ENCODE measurements at places on chromosomes 1 and 21. TPM values are rescaled to one million over a fixed set of nuclear protein-coding genes. Genes with fewer than 3 reads are reported as not detected.

The GBP5 gene
- 0.03 TPM for total RNA-seq

GRCh38 chr1:30345491-30346130 is 377.8 kb downstream of the MATN1 start:
- no peak for DNase-seq

The STK40 gene
- 21.0 TPM for total RNA-seq

GRCh38 chr1:218890451-218890850 is 283.2 kb upstream of the LYPLAL1 start:
- no peak for DNase-seq

DNA sequence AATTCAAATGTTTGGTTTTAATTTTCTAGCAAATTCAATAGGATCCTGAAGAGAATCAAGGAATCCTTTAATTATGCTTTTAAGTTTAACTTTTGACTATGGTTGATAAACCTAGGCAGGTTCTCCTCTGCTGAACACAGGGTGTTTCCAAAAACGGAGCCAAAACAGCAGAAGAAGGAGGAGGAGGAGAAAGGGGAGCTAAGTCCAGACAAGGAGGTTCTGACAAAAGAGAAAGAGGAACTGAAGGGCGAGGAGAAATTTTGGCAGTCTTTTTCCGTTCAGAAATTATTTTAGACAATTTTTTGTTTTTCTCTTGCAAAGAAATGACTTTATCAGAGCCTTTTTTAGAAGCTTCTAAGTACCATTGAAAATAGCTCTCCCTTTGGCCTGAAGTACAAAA is 33.2 kb upstream of the FNBP1L start:
- no peak for DNase-seq
